Amniotic stem cell (primary cell): ENCODE measurements at places on chromosomes 6 and 20.

GRCh38 chr6:166507380-166507779 is 79.1 kb downstream of the RAMACL start:
- DNase-seq: no peak

DNA sequence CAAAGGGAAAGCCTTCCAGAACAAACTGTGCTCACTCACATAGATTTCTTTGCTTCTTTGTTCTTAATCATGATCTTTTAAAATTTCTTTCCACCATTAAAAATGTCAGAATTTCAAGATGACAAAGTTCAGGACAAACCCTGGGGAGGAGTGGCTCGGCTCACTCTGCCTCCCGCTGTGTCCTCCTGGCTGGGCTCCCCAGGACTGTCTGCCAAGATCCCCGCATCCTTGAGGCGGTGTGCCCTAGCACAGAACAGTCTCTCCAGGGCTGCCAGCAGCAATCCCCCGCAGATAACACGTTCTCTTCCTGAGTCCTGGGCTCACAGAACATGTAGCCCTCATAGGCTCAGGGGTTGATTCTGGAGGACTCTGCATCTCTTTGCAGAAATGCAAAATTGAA is 98.4 kb upstream of the KCNG1 start:
- no peak for DNase-seq

- DNase-seq: no peak
Observed at GRCh38 chr6:43368259-43369160, 937 bp downstream of the ZNF318 start.

GRCh38 chr20:48189181-48189580 is 403.9 kb upstream of the SULF2 start:
- DNase-seq: no peak

DNA sequence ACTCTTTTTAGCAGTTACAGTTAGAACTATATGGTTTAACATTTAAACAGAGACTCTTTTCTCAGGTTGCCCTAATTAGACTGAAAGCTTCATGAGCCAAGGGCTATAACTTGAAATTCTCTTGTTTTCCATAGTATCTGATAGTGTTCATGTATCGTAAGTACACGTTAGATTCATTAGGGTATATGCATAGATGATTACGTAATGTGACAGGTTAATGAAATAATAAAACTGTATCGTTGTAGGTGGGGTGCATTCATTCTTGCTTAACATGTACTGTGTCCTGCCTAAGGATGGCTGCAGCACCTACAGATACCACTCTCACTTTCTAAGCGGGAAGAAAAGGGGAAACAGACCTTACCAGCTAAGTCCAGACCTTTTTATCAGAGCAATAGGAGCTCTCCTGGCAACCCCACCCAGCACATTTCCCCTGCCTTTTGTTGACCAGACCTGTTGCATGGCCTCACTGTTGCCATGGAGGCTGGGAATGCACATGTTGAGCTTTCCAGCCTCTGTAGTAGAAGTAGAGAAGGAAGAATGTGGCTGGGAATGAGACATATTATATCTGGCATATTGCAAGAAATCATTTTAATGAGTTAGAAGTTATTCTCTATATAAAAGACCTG is 83.0 kb downstream of the MAP3K4 start:
- no peak for DNase-seq

- DNase-seq: no peak
Observed at GRCh38 chr6:155455766-155456165, at the start of gene NOX3. Gene NOX3 (minus strand): TSS chr6:155455839. CDS start chr6:155455800, 39 bp downstream.

DNA sequence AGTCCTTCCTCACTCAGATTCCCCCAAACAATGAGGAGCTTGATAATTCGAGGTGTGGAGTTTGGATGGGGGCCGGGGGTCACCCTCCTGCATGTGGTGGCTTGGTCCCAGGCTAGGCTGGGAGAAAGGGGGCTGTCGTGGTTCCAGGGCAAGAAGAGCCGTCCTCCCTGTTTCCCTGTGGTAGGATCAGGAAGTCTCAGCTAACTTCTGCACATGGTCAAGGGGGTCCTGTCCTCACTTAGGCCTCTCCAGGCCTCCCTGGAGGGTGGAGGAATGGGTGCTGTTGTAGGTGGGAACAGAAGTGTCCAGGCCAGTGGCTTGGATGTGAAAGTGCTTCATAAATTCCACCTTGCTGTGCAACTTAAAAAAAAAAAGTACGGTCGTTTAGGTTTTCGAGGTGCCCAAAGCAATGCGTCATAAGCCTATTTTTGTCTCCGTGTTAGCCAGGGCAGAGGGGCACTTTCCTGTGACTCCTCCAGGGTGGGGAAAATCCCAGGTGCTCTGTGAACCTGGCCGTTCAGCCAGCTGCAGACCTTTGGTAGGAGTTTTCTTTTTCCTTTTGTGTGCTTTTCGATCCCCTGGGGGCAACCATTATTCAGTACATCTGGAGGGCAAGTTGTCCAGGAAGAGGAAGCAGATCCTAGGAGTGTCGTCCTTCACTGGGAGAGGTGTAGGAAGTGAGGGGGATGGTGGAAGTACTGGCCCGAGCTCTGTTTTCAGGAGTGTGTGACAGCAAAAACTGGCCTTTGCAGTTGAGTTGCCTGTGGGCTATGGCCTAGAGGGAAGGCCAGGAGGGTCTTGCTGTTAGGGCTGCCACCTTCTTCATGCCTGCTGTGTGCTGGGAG is 9.6 kb downstream of the IGF2R start:
- no peak for DNase-seq

- DNase-seq: no peak
Observed at GRCh38 chr6:98498866-98499265, 335.5 kb upstream of the POU3F2 start.

- DNase-seq: no peak
Observed at GRCh38 chr20:37376791-37377190, 30.9 kb downstream of the SRC start.

GRCh38 chr20:55760586-55760985 is 244.7 kb downstream of the CBLN4 start:
- DNase-seq: no peak

- DNase-seq: no peak
Observed at GRCh38 chr6:50259903-50260302, 210.2 kb upstream of the DEFB112 start.

DNA sequence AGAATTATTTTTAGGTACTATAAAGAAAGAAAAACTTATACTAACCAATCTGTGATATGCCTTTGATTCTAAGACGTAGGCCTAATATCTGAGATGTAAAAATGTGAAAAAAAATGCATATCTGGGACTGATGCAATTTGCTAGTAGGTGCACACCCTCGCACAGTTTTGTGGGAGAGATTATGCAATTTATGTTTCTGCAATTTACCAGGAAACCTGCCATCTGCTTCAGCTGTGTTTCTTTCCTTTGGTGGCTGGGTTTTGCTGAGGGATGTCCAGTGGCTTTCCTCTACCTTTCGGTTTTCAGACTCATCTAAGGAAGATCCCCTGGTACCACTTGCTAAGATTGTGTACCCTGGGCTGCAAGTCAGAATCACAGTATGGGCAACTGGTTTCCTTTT is 186.9 kb downstream of the ZFP64 start:
- no peak for DNase-seq

GRCh38 chr6:7723041-7723447 is 2.9 kb upstream of the BMP6 start:
- peak; percentile 35 for DNase-seq

DNA sequence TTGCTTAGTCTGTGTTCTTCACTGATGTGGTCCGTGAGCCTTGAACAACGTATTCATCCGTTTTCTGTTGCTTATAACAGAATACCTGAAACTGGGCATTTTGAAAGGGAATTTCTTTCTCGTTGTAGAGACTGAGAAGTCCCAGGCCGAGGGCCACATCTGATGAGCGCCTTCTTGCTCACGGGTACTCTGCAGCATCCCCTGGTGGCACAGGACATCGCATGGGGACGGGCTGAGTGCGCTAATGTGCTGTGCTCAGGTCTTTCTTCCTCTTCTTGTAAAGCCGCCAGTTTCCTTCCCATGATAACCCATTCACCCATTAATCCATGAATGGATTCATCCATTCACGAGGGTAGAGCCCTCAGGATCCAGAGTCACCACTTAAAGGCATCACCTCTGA is 161.0 kb downstream of the NFATC2 start:
- DNase-seq: no peak

- no peak for DNase-seq
Observed at GRCh38 chr6:47836639-47837038, 54.8 kb downstream of the OPN5 start.

DNA sequence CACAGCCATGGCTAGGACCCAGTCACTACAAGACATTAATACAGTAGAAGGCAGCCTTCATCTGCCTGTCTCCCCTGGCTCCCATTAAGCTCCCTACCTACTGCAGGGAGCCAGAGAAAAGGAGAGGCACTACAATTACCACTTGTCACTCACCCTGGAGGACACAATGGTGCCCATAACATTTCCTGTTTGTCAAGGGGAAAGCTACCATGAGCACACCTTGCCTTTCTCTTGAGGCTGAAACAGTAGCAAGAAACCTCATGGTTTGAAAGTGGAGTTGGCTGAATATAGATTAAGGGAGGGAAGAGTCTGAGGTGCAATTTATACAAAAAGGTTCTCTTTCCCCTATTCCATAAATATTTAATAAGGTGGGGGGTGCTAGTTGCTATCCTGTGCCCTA is 27.9 kb downstream of the STK38 start:
- no peak for DNase-seq

- no peak for DNase-seq
Observed at GRCh38 chr20:52103335-52103912, 88.2 kb downstream of the ZFP64 start.

GRCh38 chr6:131910956-131911355 is 40.2 kb downstream of the CCN2 start:
- DNase-seq: no peak

- no peak for DNase-seq
Observed at GRCh38 chr6:46734867-46735719, at the start of gene PLA2G7. Gene PLA2G7 (minus strand): TSS chr6:46735375. CDS start chr6:46722891, 12,484 bp downstream.

GRCh38 chr6:37060195-37060559 is 54.7 kb downstream of the FGD2 start:
- no peak for DNase-seq

GRCh38 chr6:34723203-34723602 is 26.6 kb upstream of the ILRUN start:
- DNase-seq: no peak

- no peak for DNase-seq
Observed at GRCh38 chr6:75480425-75480824, 13.2 kb downstream of the FILIP1 start.

DNA sequence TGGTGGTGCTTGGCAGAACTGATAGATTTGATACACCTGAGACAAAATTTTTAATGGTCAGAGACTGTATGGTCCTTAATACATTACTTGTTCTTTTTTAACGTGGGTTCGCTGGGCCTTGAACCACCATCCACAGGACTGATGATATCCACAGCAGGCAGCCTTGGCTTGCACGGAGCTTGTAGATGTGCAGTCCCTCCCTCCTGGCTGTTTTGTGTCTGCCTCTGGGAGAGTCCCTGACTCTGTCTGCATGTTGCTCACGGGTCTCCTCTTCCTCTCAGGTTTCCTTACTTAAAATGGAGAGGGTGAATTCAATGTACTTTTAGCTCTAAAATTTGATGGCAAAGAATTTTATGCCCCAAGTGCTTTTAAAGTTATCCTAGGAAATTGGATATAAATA is 17.5 kb downstream of the KIF25 start:
- no peak for DNase-seq

DNA sequence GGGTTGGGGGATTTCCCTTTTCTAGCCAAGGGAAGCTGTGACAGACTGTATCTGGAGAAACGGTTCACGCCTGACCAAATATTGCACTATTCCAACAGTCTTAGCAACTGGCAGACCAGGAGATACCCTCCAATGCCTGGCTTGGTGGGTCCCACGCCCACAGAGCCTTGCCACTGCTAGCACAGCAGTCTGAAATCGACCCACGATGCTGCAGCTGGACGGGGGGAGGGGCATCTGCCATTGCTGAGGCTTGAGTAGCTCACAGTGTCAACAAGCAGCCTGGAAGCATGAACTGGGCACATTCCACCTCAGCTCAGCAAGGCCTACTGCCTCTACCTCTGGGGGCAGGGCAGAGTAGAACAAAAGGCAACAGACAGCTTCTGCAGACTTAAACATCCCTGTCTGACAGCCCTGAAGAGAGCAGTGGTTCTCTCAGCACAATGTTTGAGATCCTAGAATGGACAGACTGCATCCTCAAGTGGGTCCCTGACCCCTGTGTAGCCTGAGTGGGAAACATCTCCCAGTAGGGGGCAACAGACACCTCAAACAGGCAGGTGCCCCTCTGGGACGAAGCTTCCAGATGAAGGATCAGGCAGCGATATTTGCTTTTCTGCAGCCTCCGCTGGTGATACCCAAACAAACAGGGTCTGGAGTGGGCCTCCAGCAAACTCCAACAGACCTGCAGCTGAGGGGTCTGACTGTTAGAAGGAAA is 89.9 kb upstream of the ECI2 start:
- DNase-seq: no peak

- no peak for DNase-seq
Observed at GRCh38 chr20:59207742-59208357, 44.2 kb downstream of the ZNF831 start.

- no peak for DNase-seq
Observed at GRCh38 chr6:160881148-160881808, 110.3 kb upstream of the MAP3K4 start.

DNA sequence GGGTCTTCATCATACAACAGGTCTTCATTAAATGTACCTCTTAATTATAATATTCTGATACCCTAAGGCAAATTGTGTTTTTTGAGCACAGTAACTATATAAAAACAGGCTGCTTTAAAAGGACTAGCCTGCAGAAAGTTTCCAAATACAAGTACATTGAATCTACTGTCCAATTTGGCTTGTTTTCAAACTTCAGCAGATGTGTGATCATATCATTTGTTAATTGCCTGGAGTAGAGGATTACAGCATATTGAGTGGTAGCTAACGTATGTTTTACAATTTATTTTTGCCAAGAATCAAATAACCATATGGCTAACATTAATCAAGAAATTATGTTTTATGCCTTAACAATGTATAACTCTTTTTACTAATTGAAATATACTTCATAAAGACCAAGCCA is 12.6 kb downstream of the TINAG start:
- no peak for DNase-seq

GRCh38 chr20:63070301-63070625 is 63.5 kb upstream of the BHLHE23 start:
- DNase-seq: no peak

- DNase-seq: peak; percentile 40
Observed at GRCh38 chr6:106444777-106445507, 84.4 kb downstream of the CRYBG1 start.

DNA sequence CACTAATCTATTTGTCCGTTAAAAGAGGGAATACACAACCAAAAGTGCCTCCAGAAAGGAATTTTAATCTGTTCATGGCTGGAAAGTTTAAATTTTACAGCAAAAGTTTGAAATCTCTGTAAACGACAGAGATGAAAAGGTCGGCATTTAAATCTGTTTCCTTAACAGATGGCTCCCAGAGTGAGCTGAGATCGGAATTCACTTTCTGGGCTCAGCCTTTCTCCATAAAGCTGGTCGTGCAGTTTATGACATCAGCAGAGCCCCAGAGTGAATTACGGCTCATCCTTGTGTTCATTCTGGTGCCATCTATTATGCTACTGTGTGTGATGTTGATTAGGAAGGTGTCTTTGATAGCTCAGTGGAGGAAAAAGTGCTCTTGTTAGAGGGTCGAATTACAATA is 117.6 kb upstream of the ZFP64 start:
- no peak for DNase-seq

GRCh38 chr20:9099372-9099771 is 30.5 kb downstream of the PLCB4 start:
- DNase-seq: no peak
